ENCODE measurements at places on chromosomes 16 and 17.

DNA sequence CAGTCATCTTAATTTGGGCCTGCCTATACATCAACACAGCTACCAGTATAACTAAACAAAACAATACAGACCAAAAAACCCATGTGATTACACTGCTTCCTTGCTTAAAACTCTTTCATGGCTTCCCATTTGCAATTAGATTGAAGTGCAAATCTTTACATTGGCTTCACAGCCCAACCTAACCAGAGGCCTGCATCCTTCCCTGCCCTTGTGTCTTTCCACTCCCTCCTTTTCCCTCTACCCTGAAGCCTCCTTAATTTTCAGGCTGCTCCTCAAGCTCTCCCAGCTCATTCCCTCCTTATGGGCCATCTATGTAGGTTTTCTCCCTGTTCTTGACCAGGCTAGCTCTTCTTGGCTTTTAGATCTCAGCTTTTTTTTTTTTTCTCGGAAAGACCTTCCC lies 147.8 kb downstream of the TOX3 start:
- no peak for DNase-seq

GRCh38 chr16:87229230-87230188 lies 87.7 kb downstream of the C16orf95 start:
- no peak for DNase-seq

- no peak for DNase-seq
Measured at GRCh38 chr17:47806026-47806912, 15.3 kb downstream of the OSBPL7 start.

- DNase-seq: no peak
Measured at GRCh38 chr16:4994719-4995434, 36.7 kb downstream of the SEC14L5 start.

- DNase-seq: peak; percentile 9
Measured at GRCh38 chr17:66032082-66032712, 159.7 kb downstream of the CEP112 start.

DNA sequence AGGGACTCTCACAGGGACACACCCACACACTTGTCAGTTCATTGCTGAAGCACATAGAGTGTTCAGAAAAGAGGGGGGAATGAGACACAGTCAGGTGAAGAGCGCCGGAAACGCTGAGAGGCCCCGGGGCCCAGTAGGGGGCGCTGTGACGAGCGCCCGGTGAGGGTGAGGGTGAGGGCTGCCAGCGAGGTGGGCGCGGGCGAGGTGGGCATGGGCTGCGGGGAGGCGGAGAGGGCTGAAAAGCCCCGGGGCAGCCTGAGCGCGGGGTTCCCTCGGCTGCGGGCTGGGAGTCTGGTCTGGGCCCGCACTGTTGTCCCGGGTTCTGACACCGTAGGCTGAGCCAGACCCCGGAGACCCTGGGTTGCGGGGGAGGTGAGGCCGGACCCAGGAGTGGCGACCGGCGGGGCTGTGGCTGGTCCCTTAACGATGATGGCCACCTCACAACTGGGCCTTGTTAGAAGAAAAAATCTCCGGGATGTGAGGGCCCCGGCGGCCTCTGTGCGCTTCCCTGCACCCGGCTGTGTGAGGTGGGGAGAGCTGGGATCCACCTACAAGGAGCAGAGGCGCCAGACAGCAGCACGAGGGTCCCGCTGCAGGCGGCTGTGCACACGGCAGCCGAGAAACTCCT lies 91.4 kb downstream of the C16orf78 start:
- DNase-seq: peak; percentile 49

GRCh38 chr17:56596691-56597494 lies 3.4 kb downstream of the NOG start:
- DNase-seq: no peak

GRCh38 chr16:67529582-67530012 lies 968 bp downstream of the RIPOR1 start:
- DNase-seq: no peak

DNA sequence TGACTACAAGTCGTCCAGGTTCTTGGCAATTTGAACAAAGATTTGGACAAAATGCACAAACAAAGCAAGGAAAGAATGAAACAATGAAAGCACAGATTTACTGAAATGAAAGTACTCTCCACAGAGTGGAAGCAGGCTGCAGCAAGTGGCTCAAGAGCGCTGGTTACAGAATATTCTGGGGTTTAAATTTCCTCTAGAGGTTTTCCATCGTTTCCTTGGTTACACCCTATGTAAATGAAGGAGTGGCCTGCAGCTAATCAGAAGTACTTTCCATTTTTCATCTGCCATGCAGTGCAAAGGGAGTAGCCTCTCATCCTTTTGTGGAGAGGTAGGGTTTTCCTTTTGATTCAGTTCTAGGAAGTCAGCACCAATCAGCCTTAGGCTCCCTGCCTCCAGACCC lies 11.8 kb downstream of the STXBP4 start:
- DNase-seq: no peak

DNA sequence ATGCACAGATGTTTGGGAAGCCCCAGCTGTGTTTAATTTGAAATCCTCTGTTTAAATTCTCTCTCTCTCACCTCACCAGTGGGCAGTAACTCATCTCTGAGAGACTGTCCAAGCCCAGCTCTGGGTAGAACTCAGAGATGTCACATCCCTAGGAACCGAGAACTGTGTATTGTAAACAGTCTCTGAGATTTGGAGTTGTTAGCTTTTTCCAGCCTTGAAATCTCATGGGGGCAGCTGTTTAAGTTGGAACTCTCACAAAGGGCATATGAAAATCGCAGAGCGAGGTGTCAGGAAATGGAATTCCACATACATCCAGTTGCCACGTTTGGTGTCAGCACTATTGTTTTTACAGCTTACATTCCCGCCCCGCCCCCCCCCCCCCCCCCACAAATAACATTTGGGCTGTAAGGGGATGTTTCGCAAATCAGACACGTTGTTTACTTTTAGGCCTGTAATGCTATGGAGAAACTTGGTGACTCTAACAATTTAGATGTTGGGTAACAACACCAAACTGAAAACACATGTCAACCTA lies 34.3 kb downstream of the VPS35L start:
- DNase-seq: no peak

DNA sequence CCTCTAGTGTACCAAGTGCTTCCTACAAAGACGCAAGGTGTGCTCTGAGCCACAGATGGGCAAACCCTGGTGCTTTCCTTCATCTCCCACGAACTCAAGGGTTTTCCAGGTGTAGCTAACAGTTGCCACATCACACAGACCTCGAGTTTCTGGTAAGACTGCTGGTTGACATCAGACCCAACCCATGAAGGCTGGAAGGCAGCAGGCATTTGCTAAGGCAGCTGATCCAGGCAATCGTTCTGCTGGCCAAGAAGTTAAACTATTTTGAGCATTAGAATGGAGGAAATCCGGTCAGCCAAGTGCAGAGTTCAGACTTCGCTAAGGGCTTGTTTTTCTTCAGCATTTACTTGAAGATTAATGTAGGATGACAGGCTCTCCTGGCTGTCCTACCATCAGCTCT lies 11.5 kb downstream of the HAS3 start:
- DNase-seq: no peak

- no peak for DNase-seq
Measured at GRCh38 chr16:3974751-3975150, 94.2 kb upstream of the CREBBP start.

DNA sequence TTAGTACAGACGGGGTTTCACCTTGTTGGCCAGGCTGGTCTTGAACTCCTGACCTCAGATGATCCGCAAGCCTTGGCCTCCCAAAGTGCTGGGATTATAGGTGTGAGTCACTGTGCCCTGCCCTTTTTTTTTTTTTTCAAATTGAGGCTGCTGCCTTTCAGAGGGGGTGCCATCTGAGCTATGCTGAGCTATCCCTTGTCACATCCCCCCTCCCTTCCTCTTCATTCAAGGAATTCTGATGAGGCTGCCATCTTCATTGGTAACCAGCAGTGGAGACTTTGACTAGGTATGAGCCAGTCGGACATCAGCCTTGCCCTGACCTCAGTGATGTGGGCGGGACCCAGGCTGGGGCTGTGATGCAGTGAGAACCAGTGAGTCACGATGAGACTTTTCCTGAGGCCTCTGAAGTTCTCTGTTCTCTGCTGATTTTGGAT lies 24.4 kb upstream of the GPT2 start:
- no peak for DNase-seq

DNA sequence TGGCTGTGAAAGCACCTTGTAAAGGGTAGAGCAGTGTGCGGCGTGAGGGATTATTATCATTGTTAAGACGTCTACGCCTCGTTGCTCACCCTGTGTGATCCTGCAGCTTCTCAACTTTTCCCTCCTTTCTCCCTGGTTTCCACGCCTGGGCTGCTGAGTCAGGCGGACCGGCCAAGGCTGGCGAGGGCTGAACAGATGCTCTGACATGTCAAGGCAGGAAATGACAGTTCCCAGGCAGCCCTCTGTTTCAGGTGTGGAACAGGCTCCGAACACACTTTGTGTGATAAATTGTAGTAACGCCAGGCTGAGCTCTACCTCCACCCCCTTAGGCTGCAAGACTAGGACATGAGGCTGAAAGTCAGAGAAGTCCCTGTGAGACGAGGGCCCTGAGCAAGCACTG lies 46.0 kb upstream of the TBX2 start:
- DNase-seq: no peak

DNA sequence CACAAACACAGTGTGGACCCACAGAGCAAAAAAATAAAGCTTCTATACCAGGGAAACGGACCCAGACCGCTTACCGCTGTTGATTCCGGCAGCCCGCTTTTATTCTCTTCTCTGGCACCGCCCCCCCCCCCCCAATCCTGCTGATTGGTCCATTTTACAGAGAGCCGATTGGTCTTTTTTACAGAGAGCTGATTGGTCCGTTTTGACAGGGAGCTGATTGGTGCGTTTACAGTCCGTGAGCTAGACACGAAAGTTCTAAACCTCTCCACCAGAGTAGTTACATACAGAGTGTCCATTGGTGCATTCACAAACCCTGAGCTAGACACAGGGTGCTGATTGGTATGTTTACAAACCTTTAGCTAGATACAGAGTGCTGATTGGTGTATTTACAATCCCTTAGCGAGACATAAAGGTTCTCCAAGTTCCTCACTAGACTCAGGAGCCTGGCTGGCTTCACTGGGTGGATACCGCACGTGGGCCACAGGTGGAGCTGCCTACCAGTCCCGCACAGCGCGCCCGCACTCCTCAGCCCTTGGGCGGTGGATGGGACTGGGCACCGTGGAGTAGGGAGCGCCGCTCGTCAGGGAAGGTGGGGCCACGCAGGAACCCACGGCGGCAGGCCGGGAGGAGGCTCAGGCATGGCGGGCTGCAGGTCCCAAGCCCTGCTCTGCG lies 92.4 kb downstream of the HAPSTR1 start:
- DNase-seq: no peak

DNA sequence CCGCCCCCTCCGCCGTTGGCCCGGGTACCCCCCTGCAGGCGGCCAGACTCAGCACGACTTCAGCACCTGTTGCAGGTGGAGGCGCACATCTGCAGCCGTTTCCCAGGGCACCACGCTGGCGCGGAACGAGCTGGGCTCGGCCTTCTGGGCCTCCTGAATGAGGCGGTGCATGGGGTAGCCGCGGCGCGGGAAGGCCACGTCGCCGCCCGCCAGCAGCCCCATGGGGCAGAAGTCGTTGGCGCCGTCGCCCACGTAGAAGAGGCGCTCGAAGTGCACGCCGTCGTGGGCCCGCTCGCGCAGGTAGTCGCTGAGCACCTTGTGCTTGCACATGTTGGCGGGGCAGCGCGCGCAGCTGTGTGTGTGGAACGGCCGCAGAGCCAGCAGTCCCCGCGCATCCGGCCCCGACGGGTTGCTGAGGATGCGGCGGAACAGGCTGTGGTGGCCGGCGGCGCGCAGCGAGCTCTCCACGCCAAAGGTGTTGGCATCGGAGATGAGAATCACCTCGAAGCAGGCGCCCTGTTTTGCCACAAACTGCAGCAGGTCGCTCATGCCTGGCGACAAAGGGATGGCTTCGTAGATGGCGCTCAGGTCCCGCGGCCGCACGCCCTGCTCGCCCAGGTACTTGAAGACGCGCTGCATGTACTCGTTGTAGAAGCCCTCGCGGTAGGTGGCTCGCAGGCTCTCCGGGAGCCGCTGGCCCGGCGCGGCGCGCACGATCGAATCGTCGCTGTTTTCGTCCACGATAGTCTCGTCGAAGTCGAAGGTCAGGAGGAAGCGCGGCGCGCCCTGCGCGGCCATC lies 6.2 kb downstream of the PHOSPHO1 start:
- peak; percentile 57 for DNase-seq

DNA sequence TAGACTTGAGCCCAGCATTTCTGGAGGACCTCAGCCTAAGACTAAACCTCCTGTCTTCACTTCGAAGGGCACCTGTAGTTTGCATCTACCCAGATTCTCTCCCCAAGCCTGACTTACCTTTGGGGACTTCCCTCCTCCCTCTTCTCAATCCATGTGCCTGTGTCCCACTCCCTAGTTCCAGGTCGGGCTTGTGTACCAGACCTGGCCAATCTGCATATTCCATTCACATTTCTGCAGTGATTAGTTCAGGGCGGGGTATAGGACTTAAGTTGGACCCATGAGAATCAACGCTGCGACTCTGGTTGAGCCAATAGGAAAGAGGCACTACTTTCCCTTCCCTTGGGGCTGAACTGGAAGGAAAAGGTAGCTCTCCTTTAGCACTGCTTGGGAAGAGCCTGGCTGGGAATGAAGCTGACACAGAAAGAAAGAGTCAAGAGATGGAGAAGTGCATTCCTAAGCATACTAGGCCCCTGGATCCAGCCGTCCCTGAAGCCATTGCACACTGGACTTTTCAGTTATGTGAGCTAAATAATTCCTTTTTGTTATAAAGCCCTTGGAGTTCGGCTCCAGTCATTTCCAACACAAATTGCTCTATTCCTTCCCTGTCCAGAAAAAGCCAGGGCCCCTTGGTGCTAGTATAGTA lies 2.5 kb downstream of the TRADD start:
- DNase-seq: no peak

DNA sequence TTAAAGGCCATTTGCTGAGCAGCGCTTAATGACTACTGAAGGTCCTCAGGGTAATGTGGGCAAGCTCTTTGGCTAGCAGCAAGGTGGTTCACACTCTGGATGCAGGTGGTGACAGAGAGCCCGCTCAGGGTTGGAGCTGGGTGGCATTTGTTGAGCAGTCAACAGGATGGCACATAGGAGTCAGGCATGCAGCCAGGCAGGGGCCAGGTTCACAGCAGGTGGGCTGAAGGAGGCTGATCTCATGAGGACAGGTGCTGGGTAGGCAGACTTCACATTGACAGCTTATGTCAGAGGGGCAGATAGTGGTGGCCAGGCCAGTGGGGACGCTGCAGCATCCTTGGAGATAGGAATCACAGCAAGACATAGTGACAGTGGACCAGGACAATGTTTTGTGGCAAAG lies 4.5 kb downstream of the KRTAP3-1 start:
- no peak for DNase-seq

- no peak for DNase-seq
Measured at GRCh38 chr16:89395150-89396142, 94.9 kb downstream of the ANKRD11 start.

GRCh38 chr17:18224053-18224386 lies 1.4 kb upstream of the LLGL1 start:
- DNase-seq: no peak

- DNase-seq: no peak
Measured at GRCh38 chr17:46144246-46144645, 49.0 kb downstream of the KANSL1 start.

DNA sequence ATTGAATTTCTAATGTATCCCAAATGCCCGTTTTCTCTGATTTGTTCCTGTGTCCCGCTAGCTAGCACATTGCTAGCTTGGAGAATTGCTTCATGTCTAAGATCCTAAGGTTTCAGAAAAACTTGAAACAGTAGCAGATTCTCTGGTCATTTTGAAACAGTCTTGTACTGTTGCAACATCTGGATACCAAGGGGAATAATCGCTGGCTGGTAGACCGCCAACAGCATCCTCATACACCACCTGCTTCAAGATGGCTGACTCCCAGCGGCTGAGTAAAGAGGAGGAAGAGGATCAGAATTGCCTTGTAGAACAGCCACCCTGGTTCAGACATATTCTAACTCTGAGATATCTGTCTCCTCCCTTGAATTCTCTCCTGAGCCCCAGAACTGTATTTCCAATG lies 226.7 kb upstream of the ELAC2 start:
- no peak for DNase-seq

Measured in GM20000 (cell line).